ENCODE measurements at places on chromosomes 12 and 14.

DNA sequence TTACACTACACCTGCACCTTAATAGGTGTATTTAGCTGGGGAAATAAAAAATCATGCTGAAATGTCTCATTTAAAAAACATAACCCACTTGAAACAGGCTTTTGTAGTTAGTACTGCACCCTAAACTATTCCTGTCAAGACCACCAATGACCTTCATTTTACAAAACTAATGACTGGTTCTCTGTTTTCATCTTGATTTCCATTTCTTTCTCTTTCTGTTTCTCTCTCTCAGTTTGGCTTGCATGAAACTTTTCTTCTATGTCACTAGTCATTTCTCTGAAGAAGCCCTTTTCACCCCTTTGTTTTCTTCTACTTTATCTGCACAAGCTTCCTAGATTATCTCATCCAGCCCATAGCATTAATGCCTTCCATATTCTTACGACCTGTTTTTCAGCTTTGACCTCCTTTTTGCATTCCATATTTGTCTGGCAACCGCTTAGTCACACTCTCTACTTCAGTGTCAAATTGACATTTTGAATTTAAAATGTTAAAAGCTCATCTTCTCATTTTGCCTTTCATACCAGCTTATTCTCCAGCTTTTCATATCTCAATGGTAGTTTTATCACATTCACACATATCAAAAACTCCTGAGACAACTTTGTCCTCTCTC, 32.7 kb upstream of the KLRF1 start:
- no peak for DNase-seq

DNA sequence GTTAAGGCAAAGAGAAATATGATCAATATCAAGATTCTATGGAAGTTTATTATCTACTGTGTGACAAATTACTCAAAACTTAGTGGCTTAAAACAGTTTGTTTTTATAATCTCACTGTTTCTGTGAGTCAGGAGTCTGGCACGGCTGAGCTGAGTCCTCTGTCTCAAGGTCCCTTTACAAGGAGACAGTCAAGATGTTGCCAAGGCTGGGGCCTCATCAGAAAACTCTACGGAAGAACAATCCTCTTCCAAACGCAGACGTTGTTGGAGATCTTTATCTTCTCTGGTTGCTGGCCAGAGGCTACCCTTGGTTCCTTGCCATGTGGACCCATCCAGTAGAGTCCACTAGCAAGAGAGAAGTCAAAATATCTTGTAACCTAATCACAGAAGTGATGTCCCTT, 100.6 kb upstream of the CCND2 start:
- DNase-seq = no peak

- DNase-seq = no peak
Measured at GRCh38 chr12:288687-289086, 26.1 kb upstream of the SLC6A13 start.

- DNase-seq = no peak
Measured at GRCh38 chr14:39666386-39666785, 234.2 kb upstream of the FBXO33 start.

DNA sequence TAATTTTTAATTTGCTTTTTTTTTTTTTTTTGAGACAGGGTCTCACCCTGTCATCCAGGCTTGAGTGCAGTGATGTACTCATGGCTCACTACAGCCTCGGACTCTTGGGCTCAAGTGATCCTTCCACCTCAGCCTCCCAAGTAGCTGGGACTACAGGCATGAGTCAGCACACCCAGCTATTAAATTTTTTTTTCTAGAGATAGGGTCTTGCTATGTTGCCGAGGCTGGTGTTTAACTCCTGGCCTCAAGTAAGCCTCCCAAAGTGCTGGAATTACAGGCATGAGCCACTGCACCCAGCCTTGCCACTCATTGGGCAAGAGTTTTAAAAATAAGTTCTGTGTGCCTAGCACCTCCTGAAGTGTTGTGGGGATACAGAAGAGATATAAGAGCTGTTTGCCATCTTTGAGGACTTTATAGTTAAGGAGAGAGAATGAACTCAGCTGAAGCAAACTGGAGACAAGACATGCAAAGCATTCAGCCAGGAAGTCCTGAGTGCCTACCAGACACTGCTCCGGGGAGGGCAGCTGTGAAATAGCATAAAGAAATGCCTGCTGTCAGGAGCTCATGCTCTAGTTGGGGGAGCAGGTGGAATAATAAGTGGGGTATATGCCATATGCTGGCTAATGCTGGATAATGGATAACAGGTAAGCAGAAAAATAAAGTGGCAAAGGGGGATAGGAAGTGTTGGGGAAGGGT, 15.0 kb upstream of the EMP1 start:
- no peak for DNase-seq

DNA sequence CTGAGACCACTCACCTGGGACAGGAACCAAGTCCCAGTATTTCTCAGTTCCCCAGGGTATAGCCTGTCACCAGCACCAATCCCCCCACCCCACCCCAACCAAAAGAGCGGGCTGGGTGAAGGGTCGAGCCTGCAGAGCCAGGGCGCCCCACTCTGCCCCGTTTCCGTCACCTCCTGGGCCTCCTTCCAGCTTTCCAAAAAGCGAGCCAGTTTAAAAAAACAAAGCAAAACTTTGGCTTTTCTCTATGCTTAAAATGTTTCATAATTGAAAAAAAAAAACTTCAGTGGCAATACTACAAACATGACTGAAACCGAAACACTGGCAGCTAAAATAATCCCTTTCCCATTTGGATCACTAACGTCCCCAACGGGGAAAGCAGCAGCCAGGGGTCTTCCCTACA, 7.5 kb downstream of the CAMKK2 start:
- DNase-seq = no peak

- DNase-seq = no peak
Measured at GRCh38 chr12:81263072-81263471, 185.2 kb downstream of the ACSS3 start.

DNA sequence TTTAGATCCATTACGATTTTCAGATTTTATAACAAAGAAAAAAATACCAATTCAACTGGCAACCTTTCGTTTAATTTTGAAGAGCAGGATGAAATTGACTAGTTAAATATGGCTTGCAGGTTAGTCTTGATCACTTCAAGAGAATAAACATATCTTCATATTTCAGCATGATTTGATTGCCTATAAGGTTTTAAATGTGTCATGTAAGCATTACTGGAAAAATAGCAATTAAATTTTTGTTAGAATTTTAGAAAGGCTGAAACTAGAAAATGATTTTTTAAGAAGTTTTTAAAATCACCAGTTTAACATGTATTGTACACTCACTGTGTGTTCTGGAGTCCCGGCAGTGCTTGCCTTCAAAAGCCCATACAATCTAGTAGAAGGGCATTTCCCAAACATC, 310.2 kb upstream of the DIO2 start:
- no peak for DNase-seq

GRCh38 chr12:25018146-25018545, 69.2 kb upstream of the BCAT1 start:
- DNase-seq = no peak

GRCh38 chr12:28248555-28249145, 58.4 kb downstream of the CCDC91 start:
- DNase-seq = no peak

GRCh38 chr12:47939009-47939601, 24.3 kb upstream of the TMEM106C start:
- no peak for DNase-seq

GRCh38 chr12:97944576-97944975, 482.0 kb downstream of the RMST start:
- DNase-seq = no peak

GRCh38 chr12:109735825-109736551, 22.4 kb downstream of the FAM222A start:
- no peak for DNase-seq

DNA sequence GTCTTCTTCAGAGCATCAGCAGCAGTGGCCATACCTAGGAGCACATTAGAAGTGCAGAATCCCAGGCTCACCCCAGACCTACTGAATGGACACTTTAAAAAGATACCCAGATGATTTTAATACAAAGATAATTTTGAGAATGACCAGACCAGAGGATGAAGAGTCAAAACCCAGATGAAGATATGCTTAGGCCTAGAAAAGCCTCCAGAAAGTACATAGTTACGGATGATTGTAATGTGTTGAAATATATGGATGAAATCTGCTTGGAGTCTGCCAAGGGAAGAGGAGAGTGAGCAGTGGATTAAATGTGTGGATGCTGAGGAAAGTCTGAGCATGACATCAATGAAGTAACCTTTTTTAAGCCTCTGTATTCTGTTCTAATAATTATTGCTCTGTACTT, 245.7 kb downstream of the CNTN1 start:
- DNase-seq = no peak

DNA sequence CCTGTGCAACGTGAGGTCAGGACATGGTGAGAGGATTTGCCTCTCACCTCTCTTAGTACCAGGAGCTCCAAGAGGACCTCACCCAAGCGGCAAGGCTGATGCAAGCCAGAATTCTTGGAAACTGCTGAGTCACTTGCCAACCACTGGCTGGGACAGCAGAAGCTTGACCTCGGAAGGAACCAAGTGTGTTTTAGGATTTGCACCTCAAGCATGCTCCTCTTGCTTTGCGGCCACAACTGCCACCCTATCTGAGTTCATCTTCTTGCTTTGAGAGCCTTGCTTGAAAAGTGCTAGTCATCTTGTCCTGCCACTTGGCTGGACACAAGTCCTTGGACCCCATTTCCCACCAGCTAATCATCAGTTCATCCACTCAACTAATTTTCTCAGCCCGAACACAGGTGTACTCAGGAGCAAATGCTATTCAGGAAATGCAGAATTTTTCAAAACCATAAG, 195.8 kb downstream of the SLC25A21 start:
- no peak for DNase-seq

DNA sequence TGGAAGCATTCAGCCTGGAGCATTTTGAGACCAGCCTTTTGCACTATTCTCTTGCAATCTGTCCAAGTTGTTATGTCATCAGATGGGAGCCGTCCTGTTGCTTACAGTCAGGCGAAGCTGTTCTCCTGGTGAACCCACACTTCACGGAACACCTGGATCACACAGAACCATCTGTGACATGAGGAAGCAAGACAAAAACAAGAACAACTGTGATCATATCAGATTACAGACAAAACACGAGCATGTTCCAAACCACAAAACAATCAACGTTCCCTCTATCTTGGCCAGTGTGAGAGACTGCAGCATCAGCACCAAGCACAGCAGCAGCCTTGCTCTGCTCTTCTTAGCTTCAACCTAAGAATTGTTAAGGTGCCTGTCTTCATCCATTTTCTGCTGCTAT, 180.5 kb upstream of the SFSWAP start:
- DNase-seq = no peak

DNA sequence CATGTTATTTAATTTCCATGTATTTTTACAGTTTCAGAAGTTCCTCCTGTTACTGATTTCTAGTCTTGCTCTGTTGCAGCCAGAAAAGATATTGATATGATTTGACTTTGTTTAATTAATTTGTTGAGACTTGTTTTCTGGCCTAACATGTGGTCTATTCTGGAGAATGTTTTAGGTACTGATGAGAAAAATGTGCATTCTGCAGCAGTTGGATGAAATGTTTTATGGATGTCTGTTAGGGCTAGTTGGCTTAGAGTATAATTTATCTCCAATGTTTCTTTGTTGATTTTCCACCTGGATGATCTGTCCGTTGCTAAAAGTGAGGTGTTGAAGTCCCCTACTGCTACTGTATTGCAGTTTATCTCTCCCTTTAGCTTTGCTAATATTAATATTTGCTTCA, 54.4 kb downstream of the GPR137C start:
- DNase-seq = no peak

DNA sequence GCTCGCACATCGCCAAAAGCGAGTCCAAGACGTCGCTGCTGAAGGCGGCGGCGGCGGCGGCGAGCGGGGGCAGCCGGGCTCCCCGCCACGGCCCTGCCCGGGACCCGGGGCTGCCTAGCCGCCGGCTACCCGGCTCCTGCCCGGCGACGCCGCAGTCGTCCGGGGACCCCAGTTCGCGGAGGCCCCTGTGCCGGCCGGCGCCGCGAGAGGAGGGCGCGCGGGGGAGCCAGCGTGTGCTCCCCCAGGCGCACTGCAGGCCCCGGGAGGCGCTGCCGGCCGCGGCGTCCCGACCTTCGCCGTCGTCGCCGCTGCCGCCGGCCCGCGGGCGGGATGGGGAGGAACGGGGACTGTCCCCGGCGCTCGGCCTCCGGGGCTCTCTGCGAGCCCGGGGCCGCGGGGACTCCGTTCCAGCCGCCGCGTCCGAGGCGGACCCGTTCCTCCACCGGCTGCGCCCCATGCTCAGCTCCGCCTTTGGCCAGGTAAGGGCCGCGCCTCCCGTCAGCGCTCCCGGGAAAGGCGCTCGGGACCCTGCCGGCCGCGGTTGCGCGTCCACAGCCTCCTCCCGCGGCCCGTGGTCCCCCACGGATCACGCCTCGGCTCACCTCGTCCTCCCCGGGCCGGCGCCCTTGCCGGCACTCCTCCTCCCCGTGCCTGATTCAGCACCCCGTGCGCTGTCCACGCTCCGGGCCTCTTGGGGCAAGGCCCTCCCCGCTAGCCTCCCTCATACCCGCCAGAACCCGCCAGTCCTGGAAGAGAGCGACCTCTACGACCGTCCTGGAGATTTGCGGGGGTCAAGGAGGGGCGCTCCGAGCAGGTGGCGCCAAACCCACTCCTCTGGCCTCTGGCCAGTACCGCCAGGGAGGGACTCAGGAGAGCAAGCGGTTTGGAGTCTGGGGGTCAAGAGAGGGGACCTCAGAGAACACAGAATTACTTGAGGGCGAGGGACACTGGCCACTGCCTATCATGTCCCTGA, 721 bp downstream of the CABP1 start:
- peak; percentile 28 for DNase-seq

DNA sequence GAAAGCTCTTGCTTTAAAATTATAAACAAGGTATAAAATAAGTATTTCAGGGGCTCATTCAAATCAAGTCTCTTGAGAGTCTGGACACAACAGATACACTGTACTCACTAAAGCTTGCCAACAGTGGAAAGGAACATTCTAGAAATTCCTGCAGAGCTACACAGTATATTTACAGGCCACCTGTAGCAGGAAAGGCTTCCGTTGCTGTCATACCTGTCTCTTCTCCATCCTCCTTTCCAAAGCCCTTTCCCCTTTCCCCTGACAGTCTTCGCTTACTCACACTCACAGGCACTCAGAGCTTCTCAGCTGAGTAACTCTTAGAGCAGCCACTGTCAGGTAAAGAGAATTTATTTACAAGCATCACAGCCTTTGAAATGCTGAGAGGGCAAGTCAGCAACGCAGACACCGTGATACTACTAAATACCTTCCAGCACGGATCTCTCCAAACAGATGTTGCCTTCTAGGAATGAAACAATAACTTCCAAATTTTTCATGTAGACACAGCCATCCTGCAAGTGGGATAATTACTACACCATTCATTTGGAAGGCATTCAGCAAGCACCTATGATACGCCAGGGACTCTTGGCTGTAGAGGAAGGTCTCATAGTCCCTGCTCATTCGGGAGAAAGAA, 167.9 kb downstream of the FOXN3 start:
- no peak for DNase-seq

DNA sequence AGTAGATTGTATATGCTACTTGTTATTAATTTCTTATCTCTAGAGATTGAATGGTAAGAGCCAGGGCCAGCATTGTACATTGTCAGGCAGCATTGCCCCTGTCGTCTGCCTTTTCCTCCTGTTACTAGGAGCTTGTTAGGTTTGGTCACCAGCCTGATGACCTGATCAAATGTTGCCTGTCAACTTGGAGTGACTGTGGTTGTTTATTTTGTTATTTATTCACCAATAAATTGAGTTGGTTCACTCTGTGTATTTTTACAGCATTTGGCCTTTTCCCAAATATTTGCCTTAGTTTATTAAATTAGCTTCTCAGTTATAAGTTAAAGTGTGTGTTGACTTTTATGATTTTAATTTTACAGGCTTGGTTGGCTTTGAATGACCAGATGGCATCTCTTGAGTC, 88.4 kb downstream of the PRKCH start:
- DNase-seq = no peak

GRCh38 chr14:30678926-30679431, 56.9 kb downstream of the SCFD1 start:
- no peak for DNase-seq

- no peak for DNase-seq
Measured at GRCh38 chr12:57658890-57659289, 25.9 kb upstream of the B4GALNT1 start.

Data from stimulated activated CD8-positive, alpha-beta memory T cell treated with anti-CD3 and anti-CD28 coated beads, Interleukin-12 subunit alpha, Interleukin-12 subunit beta, amount 100 ng/mL, for 4 hours (primary cell).